Stimulated activated CD8-positive, alpha-beta memory T cell treated with anti-CD3 and anti-CD28 coated beads, Interleukin-7, amount 100 ng/mL, for 1 hour (primary cell): ENCODE measurements at places on chromosomes 16 and 17.

GRCh38 chr17:7782240-7782639 is 51.8 kb upstream of the KDM6B start:
- DNase-seq: no peak

- DNase-seq: no peak
Observed at GRCh38 chr17:40841246-40841645, 18.8 kb upstream of the KRT10 start.

- no peak for DNase-seq
Observed at GRCh38 chr16:306911-307370, 24.0 kb downstream of the PDIA2 start.

DNA sequence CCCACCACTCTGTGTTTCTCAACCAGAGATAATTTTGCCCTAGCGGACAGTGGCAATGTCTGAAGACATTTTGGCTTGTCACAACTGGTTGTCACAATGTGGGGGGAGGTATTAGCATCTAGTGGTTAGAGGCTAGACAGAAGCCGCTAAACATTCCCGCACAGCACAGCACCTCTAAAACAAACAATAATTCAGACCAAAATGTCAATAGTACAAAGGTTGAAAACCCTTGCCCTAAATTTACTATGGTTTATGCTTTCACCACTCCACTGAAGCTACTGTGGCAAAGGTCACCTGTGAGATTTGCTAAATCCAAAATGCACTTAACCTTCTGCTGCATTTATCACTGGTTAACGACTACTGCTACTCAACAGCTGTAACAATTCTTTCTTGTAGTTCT is 14.1 kb downstream of the NUP88 start:
- no peak for DNase-seq

- DNase-seq: no peak
Observed at GRCh38 chr16:1963806-1964505, 670 bp downstream of the RPS2 start.

DNA sequence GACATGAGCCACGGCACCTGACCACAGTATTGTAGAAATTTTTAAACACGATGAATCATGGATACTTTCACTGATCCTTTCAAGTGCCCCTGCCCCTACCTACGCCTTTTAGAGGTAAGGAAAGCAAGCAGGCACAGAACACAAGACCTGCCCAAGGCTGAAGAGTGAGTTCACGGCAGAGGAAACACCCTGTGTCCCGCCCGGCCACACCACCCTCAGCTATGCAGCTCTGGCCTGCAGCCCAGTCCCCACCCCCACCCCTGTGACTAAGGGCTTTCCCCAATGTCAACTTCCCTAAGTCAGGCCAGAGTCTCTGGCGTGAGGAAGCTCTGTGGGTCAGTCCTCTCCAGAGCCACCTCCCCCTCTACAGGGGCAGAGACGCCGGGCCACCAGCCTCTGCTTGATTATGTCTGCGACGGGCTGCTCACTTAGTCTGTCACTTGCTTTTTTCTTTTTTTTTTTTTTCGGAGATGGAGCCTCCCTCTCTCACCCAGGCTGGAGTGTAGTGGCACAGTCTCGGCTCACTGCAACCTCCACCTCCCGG is 8.4 kb downstream of the SLC16A5 start:
- no peak for DNase-seq

- DNase-seq: no peak
Observed at GRCh38 chr16:85234310-85235204, 122.3 kb upstream of the CIBAR2 start.

DNA sequence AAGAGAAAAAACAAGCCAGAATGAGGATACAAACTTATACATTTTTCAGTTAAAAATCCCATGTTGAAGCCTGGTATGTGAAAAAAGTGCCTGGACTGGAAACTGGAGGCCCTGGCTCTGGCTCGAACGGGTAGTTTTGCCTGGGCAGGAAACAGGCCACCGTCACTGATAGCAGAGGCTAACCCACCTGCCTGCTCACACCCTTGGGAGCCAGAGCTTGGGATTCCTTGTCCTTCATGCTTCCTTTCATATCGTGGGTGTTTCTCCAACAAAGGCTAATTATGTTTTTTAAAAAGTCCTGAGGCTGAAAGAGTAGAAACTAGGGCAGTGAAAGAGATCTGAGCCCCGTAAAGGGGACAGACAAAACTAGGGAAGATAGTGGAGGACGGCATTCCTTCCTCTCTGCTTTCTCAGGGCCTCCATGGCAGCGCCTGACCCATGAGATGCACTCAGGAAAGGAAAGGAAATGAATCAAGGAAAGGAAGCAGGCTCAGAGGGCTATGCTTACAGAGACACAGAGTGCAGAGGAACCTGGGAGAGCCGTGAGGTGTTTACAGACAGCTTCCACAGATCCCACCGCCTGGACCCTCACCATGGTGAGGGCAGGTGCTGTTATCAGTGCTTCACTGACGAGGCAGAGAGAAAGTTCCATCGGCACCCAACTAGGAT is 138.1 kb downstream of the PARN start:
- no peak for DNase-seq

GRCh38 chr17:74632617-74633016 is 9.1 kb upstream of the CD300E start:
- DNase-seq: no peak

GRCh38 chr16:17320009-17320408 is 150.8 kb downstream of the XYLT1 start:
- no peak for DNase-seq

- no peak for DNase-seq
Observed at GRCh38 chr17:12567077-12568053, 98.3 kb upstream of the MYOCD start.

DNA sequence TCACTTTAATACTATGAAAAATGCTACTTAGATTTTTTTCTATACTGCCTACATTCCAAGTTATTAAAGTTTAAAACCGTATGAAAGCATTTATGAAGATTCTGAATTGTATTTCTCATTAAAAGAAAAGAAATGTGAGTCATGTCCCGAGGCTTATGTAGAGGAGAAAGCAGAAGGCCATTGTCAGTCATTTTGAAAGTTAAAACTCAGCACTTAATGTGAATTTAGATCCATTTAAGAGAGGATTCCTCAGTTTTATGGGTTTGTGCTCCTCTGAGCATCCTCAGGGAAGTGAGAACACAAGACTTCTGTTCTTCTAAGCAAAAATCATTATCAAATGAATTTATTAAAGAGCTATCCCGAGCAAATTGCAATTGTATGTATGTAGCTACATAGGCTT is 11.8 kb downstream of the C17orf75 start:
- DNase-seq: no peak

DNA sequence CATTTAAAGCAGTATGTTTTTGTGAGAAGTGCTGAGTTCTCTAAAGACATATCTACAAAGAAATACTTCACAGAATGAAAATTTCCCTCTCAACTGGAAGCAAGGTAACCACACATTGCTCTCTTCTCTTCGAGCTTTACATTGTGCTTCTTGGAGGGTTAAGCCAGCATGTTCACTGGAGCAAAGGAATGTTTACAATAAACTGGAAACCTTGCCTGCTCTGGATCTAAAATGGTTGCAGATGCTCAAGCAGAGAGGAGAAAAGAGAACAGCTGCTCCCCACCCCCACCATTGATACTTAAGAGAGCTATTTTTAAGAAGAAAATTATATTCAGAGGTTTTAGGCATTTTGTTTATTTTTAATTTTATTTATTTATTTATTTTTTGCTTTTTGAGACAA is 213.1 kb downstream of the CEP112 start:
- DNase-seq: no peak

- DNase-seq: no peak
Observed at GRCh38 chr17:67111327-67111726, 67.0 kb downstream of the CACNG1 start.

DNA sequence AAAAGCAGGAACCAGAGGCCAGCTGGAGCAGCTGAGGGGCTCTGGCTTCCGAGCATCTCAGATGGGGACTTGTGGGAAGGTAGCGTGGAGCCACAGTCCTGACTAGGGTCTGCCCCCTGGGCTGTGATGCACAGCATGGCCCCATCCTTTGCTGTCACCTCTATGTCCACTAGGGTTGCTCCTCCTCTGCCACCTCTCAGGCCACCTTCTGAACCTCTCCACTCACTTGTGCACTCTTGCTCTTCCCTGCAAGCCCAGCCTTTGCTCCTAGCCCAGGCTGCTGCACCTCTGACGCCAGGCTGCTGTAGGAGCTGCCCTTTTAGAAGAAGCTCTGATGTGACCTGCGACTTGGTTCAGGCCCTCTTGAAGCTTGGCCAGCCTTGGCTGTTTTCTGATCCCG is 24.3 kb upstream of the SMPD3 start:
- DNase-seq: no peak

DNA sequence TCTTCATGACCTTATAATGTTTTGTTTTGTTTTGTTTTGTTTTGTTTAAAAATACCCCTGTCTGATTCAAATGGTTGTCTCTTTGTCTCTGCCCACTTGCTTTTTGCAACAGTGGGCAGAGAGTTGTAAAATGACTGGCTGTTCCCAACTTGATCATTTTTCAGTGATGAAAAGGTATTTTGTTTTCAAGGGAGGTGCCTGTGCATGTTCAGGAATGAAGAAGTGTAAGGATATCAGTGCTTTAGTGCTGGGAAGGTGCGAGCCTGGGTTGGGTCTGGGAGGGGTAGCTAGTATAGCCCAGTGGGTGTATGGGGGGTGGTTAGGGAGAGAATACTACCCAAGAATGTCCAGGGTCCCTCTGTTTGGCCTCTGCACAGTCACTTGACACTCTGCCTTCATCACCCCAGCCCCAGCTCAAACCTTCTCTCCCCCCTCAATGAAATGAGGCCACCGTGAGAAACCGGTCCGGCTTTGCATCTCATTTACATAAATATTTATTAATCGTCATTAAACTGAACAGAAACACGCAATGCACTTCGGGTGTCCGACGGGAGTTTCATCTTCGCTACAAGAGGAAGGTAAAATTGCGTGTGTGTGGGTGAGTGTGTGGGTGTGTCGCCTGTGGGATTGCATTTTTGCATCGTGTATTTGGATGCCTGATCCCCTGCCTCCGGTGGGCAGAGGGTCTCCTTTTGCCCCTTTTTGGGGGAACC is 4.3 kb downstream of the NEUROD2 start:
- DNase-seq: no peak

DNA sequence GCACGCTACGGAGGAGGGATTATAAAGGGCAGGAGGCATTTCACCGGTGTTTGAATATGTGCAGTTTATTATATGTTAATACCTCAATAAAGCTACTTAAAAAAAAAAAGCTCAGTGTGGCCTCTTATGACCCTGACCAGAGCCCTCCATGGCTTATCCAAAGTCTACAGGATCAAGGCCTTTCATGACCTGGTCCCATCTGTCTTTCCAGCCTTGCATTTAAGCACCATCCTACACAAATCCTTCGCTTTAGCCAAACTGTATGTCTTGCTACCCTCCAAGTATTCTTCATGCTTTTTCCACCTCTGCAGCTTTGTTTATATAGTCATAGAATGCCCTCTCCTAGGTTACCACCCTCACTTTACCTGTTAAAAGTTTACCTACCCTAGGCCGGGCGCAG is 6.5 kb downstream of the MFSD6L start:
- DNase-seq: no peak

- DNase-seq: no peak
Observed at GRCh38 chr17:82175201-82175600, 37.4 kb downstream of the CCDC57 start.

GRCh38 chr17:64315032-64315490 is 52.0 kb upstream of the TEX2 start:
- no peak for DNase-seq

DNA sequence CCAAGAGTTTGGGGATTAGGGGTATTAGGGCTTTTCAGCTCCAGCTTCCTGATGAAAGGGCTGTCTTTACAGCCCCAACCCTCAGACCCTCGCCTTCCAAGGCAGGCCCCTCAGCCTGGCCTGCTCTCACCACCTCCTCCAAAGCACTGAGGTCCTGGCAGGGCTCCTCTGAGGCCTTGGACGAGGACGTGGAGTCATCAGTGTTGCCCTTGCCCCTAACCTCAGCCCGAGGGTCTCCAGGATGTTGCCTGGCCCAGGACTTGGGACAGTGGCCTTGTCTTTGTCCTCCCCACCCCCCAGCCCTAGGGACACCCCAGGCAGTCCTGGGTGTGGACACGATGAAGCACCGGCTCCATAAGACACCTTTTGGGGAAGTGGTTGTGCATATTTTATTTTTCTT is 28.2 kb downstream of the B9D1 start:
- DNase-seq: no peak

DNA sequence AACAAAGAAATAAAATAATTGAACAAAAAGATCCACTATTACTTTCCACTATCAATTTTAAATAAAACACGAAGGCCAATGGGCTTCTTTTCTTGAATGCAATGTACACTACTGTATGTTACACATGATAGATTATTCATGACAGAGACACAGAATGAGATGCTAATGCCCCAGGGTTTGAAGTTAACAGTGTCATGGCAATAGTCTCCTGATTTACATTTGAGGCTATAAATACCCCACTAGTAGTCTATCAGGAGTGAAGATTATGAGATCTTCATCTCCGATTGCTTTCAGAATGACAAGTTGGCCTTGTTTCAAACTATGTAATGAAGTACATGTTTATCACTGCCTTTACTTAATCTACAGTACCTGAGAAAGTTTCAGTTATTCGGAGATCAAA is 84.4 kb downstream of the RPGRIP1L start:
- no peak for DNase-seq

GRCh38 chr16:9612267-9612666 is 520.8 kb downstream of the HAPSTR1 start:
- no peak for DNase-seq

DNA sequence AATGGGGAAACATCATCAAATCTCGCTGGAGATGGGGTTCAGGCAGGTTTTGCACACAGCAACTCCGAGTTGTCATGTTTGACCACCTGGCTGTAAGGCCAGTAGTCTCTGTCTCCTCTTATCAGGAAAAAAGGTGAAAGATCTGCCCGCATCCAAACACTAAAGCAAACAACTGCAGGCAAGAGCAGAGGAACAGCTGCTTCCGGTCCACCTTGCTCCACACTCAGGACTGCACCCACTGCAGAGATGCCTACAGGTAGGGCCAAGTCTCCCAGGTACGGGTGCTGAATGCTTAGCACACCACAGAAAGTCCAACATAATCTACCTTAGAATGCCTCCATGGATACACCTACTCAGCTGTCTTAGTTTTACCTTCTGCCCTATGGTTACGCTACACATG is 7.3 kb downstream of the TEX2 start:
- no peak for DNase-seq

DNA sequence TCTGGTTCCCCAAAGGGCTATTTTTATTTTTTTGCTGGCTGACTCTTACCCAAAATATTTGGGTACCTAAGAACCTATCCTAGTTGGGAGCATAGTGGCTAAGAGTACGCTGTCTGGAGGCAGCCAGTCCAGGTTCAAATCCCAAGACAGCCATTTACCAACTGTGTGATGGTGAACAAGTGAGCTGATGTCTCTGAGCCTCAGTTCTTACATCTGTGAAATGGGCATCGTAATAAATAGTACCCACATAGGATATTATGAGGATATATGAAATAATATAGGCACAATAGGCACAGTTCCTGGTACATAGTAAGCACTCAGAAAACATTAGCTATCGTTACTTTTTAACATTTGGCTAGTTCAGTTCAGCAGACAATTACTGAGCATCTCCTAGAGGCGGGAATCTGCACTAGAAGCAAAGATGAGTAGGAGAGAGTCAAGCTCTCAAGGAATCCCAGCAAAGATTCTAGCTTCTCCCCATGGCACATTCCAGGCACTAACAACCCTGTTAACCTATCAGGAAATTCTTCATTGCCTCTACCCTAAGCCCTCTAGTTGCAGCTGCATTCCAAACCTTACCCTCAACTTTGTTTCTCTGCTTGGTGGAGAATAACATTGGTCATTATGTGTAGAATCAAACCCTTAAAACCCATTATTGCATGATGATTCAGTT is 31.6 kb downstream of the GPR139 start:
- no peak for DNase-seq

GRCh38 chr17:49996495-49997300 is 1.7 kb upstream of the DLX3 start:
- DNase-seq: peak; percentile 46

- no peak for DNase-seq
Observed at GRCh38 chr17:63381101-63381729, 64.9 kb downstream of the CYB561 start.
